ENCODE measurements at places on chromosomes 11 and 22. TPM values are rescaled to one million over a fixed set of nuclear protein-coding genes. Genes with fewer than 3 reads are reported as not detected.

Gene KCNJ1
- not detected for total RNA-seq

Gene MS4A6E
- total RNA-seq: not detected

Gene SEC14L2
- 5.8 TPM for total RNA-seq

DNA sequence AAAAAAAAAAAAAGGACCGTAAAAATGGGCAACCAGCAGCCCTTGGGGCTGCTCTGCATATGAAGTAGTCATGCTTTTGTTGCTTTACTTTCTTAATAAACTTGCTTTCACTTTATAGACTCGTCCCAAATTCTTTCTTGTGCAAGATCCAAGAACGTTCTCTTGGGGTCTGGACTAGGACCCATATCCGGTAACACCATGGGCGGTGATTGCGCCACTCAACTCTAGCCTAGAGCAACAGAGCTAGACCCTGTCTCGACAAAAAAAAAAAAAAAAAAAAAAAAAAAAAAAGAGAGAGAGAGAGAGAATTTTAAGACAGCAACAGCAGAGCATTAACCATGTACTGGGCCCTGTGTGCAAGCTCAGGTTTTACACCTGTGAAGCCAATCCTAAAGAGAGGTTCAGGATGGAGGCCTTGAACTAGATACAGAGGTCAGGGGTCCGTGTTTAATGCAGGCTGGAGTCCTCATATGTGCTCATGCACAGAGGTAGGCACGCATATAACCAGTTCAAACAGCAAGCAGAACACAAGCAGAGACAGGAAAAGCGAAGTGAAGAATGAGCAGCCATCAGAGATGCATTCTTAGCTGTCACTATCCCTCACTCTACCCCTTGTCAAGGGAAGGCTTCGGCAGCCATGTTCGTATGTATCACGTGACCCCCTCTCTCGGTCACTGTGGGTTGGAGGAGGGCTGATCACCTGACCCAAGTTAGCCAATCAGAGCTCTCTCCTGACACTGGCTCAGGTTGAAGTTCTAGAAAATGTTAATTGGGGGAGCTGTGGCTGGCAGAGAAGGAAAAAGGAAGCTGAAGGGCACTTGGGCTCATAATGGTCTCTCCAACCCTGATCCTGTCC lies 16.7 kb upstream of the SYT12 start:
- no peak for DNase-seq

- DNase-seq: no peak
Observed at GRCh38 chr11:75453916-75454655, 21.1 kb upstream of the KLHL35 start.

- peak; percentile 49 for DNase-seq
Observed at GRCh38 chr11:86068138-86068871, 579 bp downstream of the PICALM start.

- DNase-seq: no peak
Observed at GRCh38 chr11:70233511-70233934, 30.4 kb downstream of the FADD start.

GRCh38 chr11:86274503-86274902 lies 27.5 kb upstream of the HIKESHI start:
- no peak for DNase-seq

DNA sequence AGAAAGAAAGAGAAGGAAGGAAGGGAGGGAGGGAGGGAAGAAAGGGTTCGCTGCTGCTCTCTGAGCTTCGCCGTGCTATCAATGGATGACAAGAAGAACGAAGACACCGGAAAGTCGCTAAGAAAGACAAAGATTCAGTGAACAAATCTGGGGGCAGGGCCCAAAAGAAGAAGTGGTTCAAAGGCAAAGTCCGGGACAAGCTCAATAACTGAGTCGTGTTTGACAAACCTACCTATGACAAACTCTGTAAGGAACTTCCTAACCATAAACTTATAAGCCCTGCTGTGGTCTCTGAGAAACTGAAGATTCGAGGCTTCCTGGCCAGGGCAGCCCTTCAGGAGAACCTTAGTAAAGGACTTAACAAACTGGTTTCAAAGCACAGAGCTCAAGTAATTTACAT lies 2.9 kb upstream of the TTLL1 start:
- no peak for DNase-seq

GRCh38 chr22:39486951-39487825 lies 14.9 kb upstream of the MIEF1 start:
- no peak for DNase-seq
